ENCODE measurements at places on chromosomes 16 and 17.

- no peak for DNase-seq
Measured at GRCh38 chr16:12148120-12148519, 171.6 kb downstream of the SNX29 start.

GRCh38 chr16:50251375-50252081, 14.8 kb upstream of the ADCY7 start:
- DNase-seq, result no peak

DNA sequence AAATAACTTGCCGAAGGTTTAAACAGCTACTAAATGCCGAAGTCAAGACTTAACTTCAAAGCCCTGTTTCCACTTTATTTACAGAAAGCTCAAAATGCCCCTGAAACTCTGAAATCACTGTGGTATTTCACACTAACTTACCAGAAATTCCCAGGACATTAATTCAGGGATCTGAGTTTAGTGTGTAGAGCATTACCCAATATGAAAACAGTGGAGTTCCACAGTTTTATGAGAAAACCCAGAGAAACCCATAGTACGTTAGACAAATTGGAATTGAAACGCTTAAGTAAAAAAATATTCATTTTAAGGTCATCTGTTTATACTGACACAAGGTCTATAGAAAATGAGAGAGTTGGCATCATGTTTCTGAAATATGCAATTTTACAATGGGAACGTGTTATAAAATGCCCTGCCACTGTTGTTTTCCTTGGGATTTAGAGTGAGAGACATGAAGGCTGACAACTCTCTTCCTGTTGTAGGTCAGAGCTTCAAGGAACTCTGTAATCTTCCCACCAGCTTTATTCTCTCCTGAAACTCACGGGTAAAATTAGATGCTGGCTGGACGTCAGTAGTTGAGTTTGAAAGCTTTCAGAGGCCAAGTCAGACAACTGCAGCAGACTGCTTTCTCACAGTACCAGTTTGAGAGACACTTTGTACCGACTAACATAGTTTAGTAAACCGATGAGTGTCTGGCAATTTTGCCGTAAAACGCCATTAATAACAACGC, 139.4 kb upstream of the TBX2 start:
- no peak for DNase-seq

- DNase-seq, result no peak
Measured at GRCh38 chr17:60493847-60494321, 32.2 kb downstream of the APPBP2 start.

GRCh38 chr16:11277607-11278337, 1.5 kb upstream of the PRM2 start:
- no peak for DNase-seq

- no peak for DNase-seq
Measured at GRCh38 chr16:47511882-47512281, 50.8 kb downstream of the PHKB start.

DNA sequence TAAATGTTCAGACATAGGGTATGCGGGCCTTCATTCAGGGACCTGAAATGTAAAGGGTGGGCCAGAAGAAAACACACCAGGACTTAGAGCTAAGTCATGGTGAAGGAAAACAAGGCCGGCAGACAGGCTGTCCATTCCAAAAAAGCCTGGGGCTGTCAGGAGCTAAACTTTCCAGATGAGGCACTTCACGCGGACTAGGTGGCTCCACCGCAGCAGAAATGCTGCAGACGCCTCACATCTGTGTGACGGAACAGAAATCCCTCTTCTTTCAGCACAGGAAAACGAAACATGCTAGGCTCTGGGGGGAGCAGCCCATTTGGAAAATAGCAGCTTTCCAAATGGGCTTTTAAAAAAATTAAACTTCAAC, 88.7 kb downstream of the HS3ST3A1 start:
- DNase-seq, result no peak

- DNase-seq, result no peak
Measured at GRCh38 chr16:28504707-28505404, 1.8 kb downstream of the IL27 start.

- no peak for DNase-seq
Measured at GRCh38 chr17:6683081-6683684, 30.0 kb downstream of the SLC13A5 start.

GRCh38 chr16:75028544-75029135, 29.8 kb downstream of the ZNRF1 start:
- DNase-seq, result no peak

- DNase-seq, result no peak
Measured at GRCh38 chr16:65905331-65905730, 461.2 kb upstream of the CDH5 start.

GRCh38 chr17:34143430-34143829, 111.7 kb upstream of the CCL2 start:
- no peak for DNase-seq

DNA sequence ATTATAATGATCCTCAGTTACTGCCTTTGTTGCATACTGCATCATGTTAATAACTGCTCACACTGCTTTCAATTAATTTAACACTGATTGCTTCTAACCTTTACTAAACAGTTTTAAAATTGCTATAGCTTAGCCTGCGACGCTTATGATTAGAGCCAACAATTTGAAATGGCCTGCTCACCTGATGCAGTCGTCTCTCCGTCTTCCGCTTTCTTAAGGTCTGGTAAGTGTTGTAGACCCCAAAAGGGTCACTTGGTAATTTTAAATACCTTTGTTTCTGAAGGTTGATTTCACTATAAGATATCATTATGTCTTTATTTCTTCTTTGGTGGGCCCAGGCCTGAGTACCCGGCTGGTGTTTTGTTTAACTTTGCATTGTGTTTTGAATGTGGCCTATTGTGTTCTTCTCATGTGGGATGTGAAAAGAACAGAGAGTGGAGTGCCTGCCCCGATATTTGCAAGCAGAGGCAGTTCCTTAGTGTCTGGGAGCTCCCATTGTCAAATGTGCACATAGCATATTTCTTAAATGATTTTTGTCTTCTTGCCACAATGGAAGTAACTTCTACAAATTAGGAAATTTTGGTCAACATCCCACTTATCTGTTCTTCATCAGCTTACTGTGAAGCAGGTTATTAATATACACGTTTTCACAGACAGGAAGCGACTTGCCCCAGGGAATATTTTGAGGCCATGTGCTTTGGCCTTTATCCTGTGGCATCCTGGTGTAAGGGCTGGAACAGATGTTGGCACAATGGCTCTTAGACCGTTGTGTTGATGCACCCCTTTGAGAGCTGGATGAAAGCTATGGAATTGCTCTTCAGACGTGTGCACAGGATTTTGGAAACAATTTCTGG, 2.9 kb downstream of the PHKB start:
- DNase-seq, result no peak

DNA sequence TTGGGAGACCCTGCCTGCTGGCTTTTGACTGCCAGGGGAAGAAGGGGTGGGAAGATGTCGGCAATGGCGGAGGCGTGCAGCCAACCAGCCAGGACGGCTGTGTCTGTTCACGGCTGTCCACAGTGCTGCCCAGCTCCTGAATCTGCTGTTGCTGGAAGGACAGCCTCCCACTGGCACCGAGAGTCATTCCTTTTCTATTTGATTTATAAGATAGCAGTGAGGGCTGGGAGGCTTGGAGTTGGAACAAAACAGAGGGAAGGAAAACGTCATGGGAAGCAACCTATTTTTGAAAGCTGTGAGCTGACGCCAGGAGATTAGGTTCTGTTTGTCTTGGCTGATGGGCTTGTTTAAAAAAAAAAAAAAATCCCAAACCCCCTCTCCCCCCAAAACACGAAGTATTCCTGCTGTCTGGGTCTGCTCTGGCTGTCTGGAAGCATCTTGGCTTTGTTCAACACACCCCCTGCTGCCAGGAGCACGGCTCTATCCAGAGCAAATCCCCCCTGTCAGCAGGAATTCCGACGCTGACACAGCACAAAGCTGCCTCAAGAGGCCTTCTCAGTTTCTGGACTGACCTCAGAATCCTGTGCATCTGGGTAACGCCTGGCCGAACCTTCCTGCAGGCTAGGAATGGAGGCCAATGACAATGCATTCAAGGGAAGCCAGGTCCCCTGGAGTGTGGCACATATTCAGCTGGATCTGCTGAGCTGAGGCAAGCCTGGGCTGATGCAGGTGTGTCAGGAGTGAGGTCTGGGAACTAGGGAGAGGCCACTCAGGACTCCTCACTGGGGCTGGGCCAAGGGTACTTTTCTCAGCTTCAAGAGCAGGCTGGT, 41.0 kb upstream of the SREBF1 start:
- DNase-seq, result peak; percentile 39

DNA sequence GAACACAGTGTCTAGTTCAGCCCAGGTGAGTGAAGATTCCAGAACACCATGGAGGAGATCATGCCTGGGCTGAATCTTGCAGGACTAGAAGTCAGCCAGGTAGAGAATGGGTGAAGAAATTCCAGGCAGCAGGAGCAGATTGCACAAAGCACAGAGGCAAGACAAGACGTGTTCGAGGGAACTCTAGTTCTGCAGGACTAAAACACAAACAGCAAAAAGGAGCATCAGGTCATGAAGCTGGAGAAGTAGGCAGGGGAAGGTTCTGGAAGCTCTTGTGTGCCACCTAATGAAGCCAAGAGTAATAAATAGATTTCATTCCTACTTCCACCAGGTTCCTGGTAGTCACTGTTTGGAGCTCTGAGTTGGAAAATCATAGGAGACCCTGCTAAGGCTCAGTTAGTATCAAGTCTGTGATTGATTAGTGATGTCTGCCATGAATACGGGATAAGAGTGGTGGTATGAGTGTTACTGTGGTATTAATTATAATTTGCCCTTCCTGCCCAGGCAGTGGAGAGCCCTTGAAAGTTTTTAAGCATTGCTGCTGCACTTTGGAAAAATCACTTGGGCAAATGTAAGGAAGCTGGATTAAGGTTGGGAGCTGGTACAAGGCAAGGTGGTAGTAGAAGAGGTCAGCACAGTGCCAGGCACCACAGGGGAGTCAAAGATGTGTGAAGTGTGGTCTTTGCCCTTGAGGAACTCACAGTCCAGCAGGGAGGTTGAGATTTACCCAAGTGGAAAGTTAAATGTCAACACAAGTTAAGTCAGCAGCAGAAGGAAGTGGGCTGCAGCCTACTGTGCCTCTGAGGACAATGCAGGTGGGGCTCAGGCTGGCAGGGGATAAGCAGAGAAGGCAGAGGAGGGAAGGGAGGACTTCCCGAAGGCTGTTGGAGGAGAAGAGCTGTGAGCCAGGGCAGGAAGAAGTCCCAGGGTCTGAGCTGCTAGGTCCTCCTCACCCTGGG, 13.5 kb upstream of the FOXN1 start:
- DNase-seq, result no peak

DNA sequence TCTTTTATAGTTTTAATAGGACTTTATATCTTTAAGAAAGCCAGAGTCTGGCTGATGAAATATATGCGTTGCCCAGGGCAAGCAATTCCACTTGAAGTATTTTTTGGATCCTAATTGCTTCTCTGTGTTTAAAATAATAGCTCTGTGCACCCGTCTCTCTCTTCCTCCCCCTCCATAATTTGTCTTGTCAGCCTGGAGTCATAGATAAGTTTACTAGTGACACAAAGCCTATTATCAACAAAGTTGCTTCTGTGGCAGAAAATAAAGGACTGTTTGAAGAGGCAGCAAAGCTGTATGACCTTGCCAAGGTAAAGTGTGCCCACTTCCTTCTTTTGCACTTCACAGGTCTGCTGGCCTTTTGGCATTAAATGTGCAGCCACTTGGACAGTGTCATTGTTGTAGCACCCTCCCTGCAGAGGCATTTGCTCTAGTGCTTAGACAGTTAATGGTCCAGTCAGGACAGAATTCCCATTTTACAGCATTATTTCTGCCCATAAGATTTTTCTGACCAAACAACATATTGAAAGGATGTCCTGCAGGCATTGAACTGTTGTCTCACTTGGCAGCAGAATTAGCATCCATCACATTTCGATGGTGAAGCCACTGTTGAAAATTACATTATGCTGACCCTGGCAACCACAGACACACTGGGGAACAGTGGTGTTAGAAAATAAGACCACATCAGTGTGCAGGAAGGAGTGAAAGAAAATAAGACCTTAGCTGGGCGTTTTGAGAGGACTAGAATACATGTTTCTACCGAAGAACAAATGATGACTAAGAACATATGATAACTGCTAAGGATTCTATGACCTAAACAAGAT, 28.4 kb upstream of the SLC12A3 start:
- no peak for DNase-seq

- no peak for DNase-seq
Measured at GRCh38 chr16:19604911-19605310, 49.4 kb downstream of the VPS35L start.

DNA sequence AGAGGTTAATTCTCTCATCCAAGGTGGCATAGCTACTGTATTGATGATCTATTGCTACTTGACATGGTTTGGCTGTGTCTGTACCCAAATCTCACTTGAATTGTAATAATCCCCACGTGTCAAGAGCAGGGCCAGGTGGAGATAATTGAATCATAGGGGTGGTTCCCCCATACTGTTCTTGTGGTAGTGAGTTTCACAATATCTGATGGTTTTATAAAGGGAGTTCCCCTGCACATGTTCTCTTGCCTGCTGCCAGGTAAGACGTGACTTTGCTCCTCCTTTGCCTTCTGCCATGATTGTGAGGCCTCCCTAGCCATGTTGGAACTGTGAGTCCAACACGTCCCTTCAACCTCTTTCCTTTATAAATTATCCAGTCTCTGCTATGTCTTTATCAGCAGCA, 22.9 kb upstream of the CPPED1 start:
- DNase-seq, result no peak

GRCh38 chr16:67157892-67158635, 1.6 kb downstream of the TRADD start:
- no peak for DNase-seq

DNA sequence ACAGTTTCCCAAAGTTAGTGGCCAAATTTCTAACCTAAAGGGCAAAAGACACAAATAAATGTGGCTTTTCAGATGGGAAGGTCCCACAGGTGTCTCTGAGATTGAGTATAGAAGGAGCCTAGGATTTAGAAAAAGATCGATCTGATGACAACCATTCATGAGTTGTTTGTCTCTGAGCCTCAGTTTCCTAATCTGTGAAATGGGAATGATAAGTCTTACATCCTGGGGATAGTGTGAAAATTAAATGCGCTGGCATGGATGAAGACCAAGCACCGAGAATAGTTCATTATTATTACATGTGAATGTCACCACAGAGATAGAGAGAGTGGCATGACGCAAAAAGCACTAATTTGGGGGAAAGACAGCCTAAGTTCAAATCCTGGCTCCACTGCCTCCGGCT, 7.2 kb downstream of the CDH5 start:
- DNase-seq, result no peak

- DNase-seq, result no peak
Measured at GRCh38 chr16:71711789-71712188, 12.7 kb downstream of the PHLPP2 start.
